MCF 10A (cell line): ENCODE measurements at places on chromosomes 3 and 15.

DNA sequence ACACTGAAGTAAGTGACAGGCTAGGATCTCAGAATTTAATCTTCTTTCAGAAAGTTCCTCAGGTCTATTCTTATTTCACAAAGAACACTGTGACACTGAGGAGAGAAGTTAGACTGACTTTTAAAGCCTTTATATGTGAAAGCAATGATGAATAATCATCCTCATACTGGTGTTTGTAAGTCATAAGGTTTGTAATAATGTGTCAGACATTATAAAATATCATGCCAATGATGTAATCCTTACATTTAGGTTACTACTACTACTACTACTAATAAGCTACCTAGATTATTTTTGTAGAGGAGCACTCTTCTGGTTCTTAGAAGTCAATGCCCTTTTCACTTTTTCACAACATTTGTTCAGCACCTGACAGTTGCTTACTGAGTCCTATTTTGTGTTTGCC, 33.4 kb downstream of the FANCD2OS start:
- H3K4me1 ChIP-seq: no peaks in the 10 kb centered on the region
- H3K27ac ChIP-seq: no peak overlapping the region
- H3K27me3 ChIP-seq: no peaks in the 10 kb centered on the region
- peaks cover 20% of the 10 kb centered on the region for H3K36me3 ChIP-seq
- H3K4me3 ChIP-seq: no peak overlapping the region

DNA sequence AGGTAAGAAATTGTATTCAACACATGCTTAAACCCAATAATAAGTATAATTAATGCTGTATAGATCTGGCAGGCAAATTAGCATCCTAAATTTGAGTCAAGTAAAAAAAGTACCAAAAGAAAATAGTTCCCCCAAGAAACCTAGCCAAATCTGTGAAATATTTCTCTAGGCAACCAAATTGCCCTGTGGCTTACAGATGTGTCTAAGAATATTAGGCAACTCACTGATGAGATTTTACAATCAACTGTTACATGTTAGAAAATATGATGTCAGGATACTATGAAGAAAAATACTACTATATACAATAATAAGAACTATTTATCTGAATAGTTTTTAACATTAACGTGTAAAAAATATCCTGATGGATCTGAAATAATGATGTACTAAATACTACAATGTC, 397.1 kb downstream of the TIGIT start:
- H3K36me3 ChIP-seq: no peaks in the 10 kb centered on the region
- no peak overlapping the region for H3K4me3 ChIP-seq
- no peaks in the 10 kb centered on the region for H3K27me3 ChIP-seq
- no peaks in the 10 kb centered on the region for H3K4me1 ChIP-seq
- no peak for DNase-seq

DNA sequence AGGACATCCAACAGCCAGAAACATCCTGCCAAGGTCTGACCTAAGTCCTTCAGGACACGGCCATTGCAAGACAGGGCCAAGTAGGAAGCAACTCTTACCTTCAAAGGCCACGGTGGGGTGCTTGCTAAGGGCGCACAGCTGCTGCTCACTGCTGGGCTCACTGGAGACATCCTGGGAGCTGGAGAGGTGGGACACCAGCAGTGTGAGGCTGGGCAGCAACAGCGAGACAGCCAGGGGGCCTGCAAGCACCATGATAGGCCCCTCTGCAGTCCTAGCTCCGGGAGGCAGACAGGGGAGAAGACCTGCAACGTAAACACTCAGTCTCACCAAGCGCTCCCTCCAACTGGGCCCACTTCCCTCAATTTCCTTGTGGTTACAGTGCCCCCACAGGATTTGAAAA, 79.2 kb downstream of the SEMA5B start:
- no peaks in the 10 kb centered on the region for H3K4me1 ChIP-seq
- no peak overlapping the region for H3K4me3 ChIP-seq
- no peak for DNase-seq
- H3K27me3 ChIP-seq: no peaks in the 10 kb centered on the region

DNA sequence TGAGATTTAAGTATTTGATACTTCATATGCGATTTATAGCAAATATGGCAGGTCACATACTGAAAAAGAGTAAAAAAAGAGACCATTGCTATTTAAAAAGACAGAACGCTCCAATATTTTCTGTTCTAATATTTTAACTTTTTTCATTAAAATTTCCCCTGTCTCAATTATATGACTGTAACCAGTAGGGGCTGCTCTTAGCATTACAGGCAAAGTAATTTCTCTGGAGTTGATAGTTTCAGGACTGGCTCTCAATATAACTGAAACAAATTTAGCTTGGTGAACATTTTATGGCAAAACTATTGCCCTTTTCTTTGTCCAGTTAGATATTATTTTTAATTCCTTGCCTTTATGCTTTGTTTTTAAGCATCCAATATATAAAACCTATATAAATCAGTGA, 286.3 kb upstream of the ROBO2 start:
- H3K36me3 ChIP-seq: no peaks in the 10 kb centered on the region
- peaks cover 24% of the 10 kb centered on the region for H3K27me3 ChIP-seq
- H3K27ac ChIP-seq: no peak overlapping the region
- H3K4me3 ChIP-seq: no peak overlapping the region
- no peaks in the 10 kb centered on the region for H3K4me1 ChIP-seq
- peak; percentile 1 for DNase-seq

DNA sequence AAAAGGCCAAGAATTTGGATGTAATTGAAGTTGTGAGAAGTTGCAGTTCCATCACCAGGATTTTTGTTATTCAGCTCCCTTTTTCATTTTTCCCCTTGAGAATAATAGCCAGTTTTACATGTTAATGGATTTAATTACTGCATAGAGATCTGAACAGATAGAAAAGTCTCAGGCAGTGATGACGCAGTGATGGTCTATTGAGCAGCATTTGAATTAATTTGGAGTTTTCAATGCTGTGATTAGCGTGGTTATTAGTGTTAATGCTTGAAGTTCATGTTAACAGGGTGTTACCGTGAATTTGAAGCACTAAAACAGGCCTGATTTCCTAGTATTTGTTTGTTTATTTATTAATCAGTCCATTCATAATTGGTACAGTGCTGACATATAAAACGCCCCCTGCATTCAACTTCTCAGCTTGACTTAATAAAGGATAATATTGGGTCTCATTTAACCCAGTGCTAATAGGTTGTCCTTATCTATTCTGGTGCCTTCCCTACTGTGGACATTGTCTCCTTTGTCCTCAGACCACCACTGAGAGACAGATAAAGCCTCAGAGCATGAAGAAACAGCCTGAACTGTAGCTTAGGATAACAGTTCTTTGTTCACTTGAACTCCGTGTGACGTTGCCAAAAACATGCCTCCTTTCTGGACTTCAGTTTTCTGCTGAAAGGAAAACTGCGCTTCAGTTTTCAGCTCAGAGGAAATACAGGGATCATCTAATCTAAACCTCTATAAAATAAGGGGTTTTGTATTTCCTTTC, 82.4 kb downstream of the RTP4 start:
- peaks cover 62% of the 10 kb centered on the region for H3K27me3 ChIP-seq
- no peak overlapping the region for H3K27ac ChIP-seq
- H3K4me1 ChIP-seq: no peaks in the 10 kb centered on the region
- no peak for DNase-seq
- H3K36me3 ChIP-seq: no peaks in the 10 kb centered on the region

GRCh38 chr3:154224366-154224765, 99.9 kb downstream of the DHX36 start:
- H3K36me3 ChIP-seq: no peaks in the 10 kb centered on the region
- H3K4me1 ChIP-seq: no peaks in the 10 kb centered on the region
- no peak for DNase-seq
- H3K4me3 ChIP-seq: no peak overlapping the region
- no peaks in the 10 kb centered on the region for H3K27me3 ChIP-seq

DNA sequence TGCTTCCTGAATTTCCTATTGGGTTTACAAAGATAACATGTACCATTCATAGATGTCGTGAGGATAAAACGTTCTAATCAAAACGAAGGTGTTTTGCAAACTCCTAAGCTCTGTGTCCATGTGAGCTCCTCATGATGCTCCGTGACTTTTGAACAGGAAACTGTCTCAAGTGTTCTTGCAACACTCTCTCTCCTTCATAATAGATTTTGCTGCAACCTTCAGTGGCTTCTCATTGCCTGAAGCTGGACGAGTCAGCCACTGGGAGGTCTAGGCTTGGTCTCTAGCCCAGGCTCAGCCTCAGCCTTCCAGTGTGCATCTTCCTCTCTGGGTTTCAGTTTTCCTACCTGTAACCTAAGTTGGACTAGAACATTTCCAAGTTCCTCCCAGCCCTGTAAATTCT, 18.7 kb upstream of the BCL2A1 start:
- DNase-seq: peak; percentile 61
- H3K27ac ChIP-seq: no peak overlapping the region
- H3K36me3 ChIP-seq: no peaks in the 10 kb centered on the region
- H3K4me3 ChIP-seq: no peak overlapping the region

- H3K27me3 ChIP-seq: no peaks in the 10 kb centered on the region
- H3K36me3 ChIP-seq: peaks cover 99% of the 10 kb centered on the region
- peaks cover 23% of the 10 kb centered on the region for H3K4me1 ChIP-seq
- peak; percentile 53 for DNase-seq
- no peak overlapping the region for H3K27ac ChIP-seq
Observed at GRCh38 chr3:52268036-52268435, 10.4 kb downstream of the WDR82 start.
